ENCODE measurements at places on chromosomes 16 and 17.

GRCh38 chr17:71472809-71473789 is 647.7 kb upstream of the SOX9 start:
- peak; percentile 28 for DNase-seq

- DNase-seq = no peak
These were observed 1.4 kb downstream of the CMTM2 start for GRCh38 chr16:66580605-66581209.

DNA sequence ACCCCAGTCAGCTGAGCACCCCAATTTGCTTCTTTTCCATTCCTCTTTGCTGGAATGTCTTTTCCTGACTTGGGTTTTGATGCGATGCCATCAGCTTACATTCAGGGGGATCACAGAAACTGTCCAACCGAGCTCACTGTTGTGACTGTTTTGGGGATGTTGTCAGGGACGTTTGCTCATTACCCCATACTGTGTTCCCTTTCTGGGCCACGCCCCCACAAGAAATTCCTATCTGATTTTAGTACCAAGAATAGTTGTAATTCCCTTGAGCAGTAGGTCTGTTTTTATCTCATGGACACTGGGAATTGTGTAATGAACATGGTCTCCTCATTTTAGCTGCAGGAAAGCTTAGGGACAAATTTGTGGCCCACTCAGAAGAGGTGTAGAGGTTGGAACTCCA is 2.6 kb upstream of the NTN1 start:
- DNase-seq = no peak

GRCh38 chr17:61285526-61286320 is 113.9 kb upstream of the TBX2 start:
- no peak for DNase-seq

- no peak for DNase-seq
These were observed at the start of gene LGALS9 for GRCh38 chr17:27630607-27631410. TSS of gene LGALS9 (plus strand) at chr17:27631188. CDS start at chr17:27631266, 78 bp downstream.

- DNase-seq = no peak
These were observed 6.7 kb upstream of the LHX1 start for GRCh38 chr17:36930583-36930900.

GRCh38 chr16:4372001-4372577 is 441 bp downstream of the VASN start:
- no peak for DNase-seq

All from NCI-H187 (cell line).